CD8-positive, alpha-beta memory T cell (primary cell): ENCODE measurements at places on chromosomes 3 and 15. TPM values are rescaled to one million over a fixed set of nuclear protein-coding genes. Genes with fewer than 3 reads are reported as not detected.

GRCh38 chr3:53748512-53749271 lies 97.5 kb downstream of the CHDH start:
- DNase-seq = no peak

DNA sequence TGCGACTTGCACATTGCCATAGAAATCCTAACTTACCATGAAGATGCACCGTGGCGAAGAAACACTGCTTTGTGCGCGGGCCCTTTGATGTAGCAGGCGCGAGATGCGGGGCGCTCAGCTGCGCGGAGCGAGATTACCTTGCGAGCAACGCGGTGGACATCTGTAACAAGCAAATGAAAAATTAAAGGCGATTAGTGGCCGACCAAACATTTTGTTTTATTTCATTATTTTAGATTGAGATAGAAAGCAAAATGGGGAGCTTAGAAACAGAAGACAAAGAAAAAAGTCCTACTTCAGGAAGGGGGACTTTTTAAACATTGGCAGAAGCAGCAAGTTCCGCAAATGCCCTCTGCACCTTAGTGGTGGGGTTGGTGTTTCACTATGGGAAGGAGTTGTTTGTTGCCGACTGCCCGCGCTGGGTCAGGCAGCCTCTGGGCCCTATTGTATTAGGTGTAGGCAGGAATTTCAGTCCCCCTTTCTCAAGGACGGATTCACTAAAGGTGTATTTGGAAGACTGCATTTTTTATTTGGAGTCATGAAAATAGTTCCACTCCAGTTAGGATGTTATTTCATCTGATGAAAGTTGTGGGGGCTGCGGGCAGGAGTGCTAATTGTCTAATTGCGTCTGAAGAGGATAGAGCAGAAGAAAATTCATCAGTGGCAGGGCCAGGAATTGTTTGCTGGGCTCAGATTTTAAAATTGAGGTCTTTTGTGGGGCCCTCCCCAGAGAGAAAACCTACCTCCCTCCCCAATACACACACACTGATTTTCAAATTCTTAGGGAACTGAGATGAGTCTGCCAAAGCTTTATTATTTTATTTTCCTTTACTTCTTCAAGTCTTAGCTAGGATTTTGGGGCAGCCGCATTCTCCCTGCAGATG lies 17.4 kb downstream of the ZIC4 start:
- no peak for DNase-seq

Gene FGF12
- total RNA-seq = not detected

- no peak for DNase-seq
Measured at GRCh38 chr15:71562251-71562650, 248.1 kb upstream of the NR2E3 start.

DNA sequence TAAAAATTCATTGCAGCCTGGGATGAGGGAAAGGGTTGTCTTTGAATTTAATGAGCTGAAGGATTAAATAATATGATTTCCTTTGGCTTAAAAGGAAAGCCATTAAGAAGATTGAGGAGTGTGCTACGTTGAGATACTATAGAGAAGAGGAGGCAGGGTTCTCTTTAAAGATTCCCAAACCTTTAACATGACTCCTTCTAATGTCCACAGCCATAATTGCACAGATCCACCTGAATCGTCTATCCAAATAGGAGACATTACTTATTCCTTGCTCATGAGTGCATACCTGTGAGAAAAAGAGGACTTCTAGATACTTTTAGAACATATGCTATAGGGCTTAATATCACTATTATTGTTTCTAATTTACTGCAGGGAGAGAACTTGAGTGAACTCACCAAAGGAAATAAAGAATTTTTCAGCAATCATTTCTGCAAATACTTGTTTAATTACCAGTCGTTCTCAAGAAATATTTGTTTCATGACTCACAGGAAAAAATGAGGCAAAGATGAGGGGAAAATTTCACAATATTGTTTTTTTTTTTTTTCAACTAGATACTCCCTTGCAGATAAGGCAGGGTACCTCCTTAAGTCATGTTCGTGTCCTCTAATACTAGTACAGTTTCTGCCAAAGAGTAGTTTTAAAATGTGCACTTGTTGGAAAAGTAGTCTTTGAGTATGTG lies 8.9 kb upstream of the SUCNR1 start:
- no peak for DNase-seq

- DNase-seq = no peak
Measured at GRCh38 chr3:189317911-189318310, 146.1 kb downstream of the TPRG1 start.

DNA sequence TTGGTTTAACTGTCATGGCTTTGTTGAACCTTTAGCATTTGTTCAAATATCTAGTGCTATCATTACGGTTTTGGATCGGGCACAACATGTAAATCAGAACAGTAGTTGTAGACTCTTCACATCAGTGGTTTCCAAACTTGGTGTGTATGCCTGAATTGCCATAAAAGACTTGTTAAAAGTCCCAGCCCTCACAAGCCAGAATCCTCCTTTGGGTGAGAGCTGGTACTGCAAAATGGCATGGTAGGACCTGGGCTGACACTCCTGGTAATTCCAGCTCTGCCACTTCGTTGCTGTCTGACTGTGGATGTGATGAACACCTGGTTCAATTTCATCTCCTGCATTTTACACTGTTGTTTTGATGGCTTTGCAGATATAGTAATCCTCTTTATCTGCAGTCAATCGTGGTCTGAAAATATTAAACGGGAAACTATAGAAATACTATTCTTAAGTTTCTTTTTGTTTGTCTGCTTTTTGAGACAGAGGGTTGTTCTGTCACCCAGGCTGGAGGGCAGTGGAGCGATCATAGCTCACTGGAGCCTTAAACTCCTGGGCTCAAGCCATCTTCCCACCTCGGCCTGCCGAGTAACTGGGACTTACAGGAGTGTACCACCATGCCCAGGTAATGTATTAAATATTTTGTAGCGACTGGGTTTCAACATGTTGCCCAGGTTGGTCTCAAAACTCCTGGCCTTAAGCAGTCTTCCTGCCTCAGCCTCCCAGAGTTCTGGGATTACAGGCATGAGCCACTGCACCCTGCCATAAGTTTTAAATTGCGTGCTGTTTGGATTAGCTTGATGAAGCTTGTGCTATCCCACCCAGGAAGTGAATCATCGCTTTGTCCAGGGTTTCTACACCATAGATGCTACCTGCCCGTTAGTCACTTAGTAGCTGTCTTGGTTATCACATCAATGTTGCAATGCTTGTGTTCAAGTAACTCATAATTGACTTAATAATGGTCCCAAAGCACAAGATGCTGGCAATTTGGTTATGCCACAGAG lies 61.6 kb downstream of the RAB7A start:
- DNase-seq = peak; percentile 17

GRCh38 chr3:141150081-141150830 lies 81.4 kb upstream of the PXYLP1 start:
- no peak for DNase-seq

DNA sequence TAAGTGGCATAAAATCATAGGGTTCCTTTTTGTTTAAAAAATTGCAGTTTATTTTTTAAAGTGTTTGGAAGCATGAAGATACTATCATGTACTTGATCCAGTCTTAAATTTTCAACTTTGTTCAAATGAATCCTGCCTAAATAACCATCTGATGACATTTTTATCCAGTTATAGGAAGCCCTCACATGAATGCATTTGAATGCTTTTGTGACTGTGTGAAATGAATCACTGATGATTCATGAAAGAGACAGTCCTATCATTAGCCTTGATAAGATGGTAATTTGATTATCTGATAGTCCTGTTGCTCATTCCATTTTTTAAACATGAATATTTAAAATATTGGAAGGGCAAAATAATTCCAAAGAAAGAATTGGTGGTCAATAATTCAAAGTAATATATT lies 401.9 kb upstream of the ROBO2 start:
- no peak for DNase-seq

Gene CDHR4
- not detected for total RNA-seq

Gene GUCA1C
- not detected for total RNA-seq

DNA sequence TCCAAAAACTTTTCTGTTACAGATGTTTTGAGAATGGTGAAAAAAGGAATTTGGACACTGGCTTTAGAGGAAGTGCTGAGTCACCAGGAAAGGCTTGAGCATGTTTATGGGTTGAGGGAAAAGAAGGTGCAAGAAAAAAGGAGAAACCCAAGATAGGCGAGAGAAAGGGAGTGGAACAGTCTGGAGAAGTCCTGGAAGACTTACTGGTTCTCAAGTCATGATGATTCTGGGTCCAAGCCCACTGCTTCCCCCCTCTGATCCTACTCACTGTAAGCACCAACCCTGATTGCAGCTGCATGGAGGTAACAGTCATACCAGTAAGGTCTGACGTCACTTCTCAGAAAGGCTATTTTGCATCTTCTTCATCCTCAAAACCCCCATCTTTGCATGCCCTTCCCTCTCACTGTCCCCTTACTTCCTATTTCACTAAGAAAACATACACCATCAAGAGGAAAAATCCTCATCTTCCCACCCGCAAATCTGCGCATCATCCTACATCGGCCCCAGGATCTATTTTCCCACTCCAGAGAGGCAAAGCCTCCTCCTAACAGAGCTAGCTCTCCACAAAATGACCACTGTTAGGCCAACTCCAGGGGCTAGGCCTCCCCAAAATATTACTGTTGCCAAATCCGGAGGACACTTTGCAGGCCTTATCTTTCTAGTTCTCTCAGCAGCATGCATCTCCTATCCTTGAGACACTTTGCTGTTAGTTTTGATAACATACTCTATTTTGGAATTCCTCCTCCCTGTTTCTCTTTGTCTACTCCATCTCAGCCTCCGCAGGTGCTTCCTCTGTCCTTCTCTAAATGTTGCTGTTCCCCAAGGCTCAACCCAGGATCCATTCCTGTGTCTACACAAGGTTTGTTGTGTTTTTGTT lies 3.2 kb upstream of the ATP13A3 start:
- no peak for DNase-seq

GRCh38 chr3:122366379-122366749 lies 16.7 kb downstream of the MIX23 start:
- no peak for DNase-seq

DNA sequence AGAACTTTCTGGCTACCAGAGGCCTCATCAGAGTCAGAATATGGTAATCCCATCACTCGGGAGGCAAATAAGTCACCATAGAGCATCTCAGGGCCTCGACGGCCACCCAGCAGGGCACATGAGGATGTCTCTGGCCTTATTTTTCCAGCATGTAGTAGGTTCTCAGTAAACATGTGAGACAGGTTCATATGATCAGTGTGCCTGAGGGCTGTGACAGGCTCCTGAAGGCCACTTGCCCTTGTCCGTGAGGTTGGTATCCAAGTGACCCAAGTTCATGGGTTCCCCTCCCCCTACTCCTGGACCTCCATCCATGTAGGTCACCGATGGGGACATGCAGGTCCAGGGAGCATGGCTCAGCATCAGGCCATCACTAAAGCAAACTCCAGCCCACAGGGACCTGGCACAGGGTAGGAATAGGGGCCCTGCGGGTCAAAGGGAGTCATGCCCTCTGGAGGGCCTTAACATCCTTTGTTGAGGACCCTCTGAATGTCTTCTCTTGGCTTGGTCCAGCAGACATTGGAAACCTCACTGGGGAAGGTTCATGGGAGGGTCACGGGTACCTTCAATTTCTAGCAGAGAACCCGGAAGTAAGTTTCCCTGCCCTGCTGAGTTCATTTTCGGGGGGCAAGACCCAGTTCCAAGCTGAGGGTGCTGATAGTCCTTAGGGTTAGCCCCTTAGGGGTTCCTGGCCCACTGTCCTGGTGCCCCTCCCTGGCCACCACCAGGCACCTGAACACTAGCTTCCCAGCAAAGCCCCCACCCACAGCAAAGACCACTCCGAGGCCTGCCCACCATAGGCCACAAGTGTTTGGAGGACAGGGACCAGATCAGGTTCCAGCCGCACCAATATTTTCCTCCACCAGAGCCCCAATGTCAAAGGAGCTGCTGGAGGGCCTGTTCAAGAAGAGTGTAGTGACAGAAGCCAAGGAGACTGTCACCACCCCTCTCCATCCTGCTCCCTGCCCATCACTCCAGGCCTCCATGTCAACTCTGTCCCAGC lies 61.1 kb downstream of the ZNF445 start:
- no peak for DNase-seq

GRCh38 chr15:43492266-43492665 lies 690 bp downstream of the TP53BP1 start:
- no peak for DNase-seq

- DNase-seq = no peak
Measured at GRCh38 chr3:43183456-43183855, 77.6 kb upstream of the POMGNT2 start.

- no peak for DNase-seq
Measured at GRCh38 chr3:123344175-123344906, 104.5 kb downstream of the ADCY5 start.

- no peak for DNase-seq
Measured at GRCh38 chr3:107496855-107497254, 25.9 kb upstream of the BBX start.

DNA sequence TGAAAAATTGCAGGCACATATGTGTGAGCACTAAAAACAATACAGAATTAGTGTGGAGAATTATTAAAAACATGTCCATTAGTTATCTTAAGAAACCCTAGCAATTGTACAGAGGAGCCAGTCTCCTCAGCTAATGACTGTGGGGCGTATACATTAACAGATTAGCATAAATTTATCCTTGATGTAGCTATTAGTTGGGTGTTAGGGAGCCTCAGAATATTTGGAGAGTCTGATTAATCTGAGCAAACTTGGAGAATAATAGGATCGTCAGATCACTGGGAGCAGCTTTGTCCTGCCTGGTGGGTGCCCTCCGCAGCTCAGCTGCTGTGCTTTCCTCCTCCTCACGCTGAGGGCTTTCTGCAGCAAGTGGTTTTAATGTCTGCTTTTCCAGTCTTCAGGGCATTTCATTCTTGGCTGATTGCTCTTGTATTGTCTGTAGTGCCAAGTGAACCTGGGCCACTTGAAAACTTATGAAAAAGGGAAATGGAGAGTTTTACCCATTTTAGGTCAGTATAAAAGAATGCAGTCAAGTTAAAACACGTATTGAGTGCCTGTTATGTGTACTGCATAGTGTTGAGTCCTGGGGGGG lies 417.4 kb upstream of the SEMA6D start:
- DNase-seq = no peak

- DNase-seq = no peak
Measured at GRCh38 chr3:148077318-148077923, 620.3 kb upstream of the AGTR1 start.

- no peak for DNase-seq
Measured at GRCh38 chr3:110881069-110881468, 190.5 kb upstream of the NECTIN3 start.

Gene DGKG
- 0.20 TPM for total RNA-seq

- DNase-seq = no peak
Measured at GRCh38 chr3:168003911-168004310, 91.8 kb downstream of the GOLIM4 start.

DNA sequence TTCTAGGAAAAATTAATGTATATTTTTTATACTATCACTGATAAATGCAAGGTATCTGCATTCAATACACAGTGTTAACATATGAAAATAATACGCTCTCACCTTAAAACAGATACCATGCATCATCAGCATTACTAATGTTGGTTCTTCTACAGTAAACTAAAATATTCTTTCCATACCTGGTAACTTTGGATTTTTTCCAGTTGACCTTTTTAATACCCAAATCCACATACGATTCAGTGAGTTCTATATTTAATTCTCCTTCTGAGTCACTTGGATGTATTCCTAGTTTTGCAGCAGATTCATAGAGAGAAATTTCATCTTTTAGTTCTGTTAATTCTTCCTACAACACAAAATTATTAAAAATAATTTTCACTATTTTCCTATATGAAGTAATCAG lies 29.9 kb downstream of the CEP152 start:
- DNase-seq = no peak

Gene UROC1
- not detected for total RNA-seq
